ENCODE measurements at places on chromosomes 1 and 21.

- no peak for DNase-seq
Measured at GRCh38 chr1:53160924-53161378, 18.5 kb upstream of the SLC1A7 start.

- DNase-seq: no peak
Measured at GRCh38 chr1:33517596-33518250, 45.3 kb downstream of the ZSCAN20 start.

DNA sequence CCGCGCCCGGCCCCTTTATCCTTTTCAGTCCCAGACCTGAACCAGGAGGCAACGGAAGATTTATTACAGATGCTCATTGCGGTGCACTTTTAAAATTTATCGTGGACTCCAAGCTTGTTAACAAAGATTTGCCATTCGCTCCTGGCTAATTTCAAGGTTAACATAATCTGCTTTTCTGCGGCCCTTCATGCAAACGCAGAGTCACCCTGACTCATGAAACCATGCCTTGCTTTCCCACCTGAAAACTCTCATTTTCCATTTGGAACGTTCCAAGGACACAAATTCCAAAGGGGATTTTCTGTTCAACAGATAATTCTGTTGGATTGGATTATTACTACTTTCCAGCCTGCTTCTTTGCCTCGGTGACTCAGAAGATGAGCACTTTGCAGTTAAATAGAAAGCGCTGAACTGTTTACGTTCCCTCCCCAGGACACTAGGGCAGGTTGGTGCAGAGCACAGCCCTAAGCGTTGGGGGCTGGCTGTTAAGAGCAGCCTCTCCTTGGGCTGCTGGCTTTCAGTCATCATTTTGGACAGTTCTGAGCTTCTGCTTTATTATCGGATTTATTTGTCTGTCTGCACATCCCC, 51.1 kb downstream of the CD247 start:
- DNase-seq: no peak

DNA sequence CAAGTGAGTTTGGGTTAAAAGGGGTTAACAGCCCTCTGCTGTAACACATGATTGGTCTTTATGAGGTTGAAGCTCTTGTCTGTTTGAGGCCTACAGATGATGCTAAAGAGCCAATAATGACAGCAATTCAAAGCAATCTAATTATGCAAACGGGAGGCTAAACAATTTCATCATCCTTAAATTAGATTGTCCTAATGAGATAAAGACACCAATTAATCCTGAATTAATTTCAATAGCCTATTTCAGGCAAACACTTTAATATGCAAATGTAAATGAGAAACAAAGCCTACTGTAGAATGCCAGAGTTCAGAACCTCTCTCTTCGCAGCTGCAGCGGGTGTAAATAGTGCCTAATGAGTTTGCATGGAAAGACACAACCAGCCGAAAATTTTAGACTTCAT, 504.7 kb upstream of the PBX1 start:
- DNase-seq: no peak

GRCh38 chr1:119327094-119327449, 41.5 kb upstream of the HAO2 start:
- DNase-seq: no peak

DNA sequence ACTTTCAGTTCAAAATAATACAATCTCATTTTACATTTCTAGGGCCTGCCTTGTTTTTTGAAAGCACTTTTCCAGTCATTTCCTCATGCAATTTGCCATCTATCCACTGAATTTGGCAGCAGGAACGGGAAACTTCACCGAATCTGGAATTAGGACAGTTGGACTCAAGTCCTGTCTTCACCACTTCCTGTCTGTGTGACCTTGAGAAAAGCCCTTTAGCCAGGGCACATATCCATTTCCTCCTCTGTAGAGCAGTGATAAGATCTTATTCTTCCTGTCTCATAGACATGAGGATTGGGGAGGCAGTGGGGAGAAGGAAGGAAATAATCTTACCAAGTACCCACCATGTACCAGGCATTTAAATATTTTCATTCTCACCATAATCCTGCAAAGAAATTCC, 12.0 kb downstream of the VAV3 start:
- no peak for DNase-seq

- DNase-seq: no peak
Measured at GRCh38 chr1:212225871-212226302, 59.3 kb upstream of the PPP2R5A start.

GRCh38 chr1:119747451-119747850, 21.3 kb downstream of the HMGCS2 start:
- DNase-seq: no peak

DNA sequence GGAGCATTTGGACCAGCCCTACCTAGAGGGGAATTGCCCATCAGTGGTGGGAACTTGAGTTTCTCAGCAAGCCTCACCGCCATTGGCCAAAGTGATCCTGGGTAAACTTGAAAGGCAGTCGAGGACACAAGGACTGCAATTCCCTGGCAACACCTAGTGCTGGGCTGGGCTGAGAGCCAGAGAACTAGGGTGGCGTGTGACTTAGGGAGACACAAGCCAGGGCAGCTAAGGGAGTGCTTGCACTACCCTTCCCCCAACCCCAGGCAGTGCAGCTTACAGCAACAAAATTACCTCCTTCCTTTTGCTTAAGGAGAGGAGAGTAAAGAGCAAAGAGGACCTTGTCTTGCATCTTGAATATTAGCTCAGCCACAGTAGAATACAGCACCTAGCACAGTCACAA, 176.9 kb upstream of the PRMT6 start:
- DNase-seq: no peak

GRCh38 chr1:8545078-8545477, 227.2 kb downstream of the SLC45A1 start:
- DNase-seq: no peak

DNA sequence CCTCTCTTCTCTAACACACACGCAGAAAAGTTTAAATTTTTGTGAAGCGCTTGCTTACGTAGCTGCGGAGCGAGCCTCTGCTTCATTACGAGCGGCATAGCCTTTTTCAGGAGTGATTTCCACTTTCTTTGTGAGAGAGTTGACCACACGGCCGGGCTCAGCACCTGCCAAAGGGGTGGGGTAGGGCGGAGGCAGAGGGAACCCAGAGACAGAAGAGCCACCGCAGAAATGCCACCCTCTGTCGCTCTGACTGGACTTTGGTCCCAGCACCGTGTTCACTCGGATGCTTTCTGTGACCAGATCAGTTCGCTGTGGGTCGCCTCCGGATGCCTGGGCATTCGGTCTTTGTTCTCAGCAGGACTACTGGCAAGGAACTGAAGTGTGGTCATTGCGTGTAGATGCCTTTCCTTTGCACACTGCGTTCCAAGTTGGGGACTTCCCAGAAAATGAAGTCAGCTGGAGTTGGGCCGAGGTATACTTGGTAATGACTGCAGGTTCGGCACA, 883 bp downstream of the CHODL start:
- DNase-seq: no peak

GRCh38 chr1:151472856-151473731, 13.8 kb upstream of the POGZ start:
- peak; percentile 11 for DNase-seq

GRCh38 chr1:100597061-100597741, 59.3 kb downstream of the GPR88 start:
- DNase-seq: no peak

DNA sequence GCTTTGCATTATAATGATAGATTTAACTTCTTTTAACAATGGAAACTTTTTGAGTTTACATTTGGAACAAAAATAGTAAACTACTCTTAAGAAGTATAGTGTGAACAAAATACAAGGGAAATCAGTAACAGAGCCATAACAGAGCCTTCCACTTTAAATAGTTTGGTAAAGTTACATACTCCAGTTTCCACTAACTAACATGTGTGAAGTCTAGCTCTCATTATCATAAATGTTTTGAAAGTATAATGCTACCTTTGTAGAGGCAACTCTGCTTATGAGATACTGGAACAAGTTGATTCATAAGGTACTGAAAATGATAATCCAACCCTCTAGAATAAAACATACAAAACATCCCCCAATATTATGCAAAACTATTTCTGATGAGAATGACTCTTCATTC, 1155.1 kb upstream of the ADGRL2 start:
- no peak for DNase-seq

GRCh38 chr1:9593492-9594465, 5.1 kb downstream of the TMEM201 start:
- peak; percentile 22 for DNase-seq

GRCh38 chr1:40653851-40654537, 11.5 kb downstream of the RIMS3 start:
- no peak for DNase-seq

DNA sequence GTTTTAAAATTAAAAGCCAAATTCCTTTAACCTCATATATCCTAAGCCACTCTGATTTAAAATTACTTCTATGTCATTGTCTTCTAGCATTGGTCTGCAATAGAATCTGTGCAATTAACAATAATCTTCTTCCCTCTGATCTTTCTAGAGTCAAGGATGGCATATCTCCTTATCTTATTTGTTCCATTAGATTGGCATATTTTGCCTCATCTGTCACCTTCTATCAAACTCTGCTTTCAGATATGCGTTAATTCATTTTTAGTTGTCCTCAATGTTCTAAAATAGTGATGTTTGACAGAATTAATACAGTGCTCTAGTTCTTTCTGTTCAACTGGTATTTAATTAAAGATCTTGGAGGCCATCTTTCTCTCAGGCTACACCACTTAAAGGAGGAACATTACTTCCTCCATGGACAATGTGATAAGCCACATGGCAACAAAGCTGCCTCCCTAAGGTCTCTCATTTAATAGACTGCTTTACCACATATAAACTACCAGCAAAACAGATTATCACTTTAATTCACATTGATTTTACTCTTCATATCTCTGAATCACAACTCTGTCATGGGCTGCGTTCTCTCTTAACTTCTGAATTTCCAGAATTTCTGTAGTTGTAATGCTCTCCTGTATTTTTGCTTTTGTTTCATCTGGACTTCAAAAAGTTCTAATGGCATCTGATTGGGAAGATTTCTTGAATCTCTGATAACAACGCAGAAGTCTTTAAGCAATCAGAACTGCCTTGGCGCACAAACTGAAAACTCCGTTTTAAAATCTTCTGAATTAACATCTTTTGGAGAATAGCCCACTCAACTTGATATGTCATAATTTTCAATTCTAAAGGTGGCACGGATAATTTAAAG, 2.8 kb downstream of the NRIP1 start:
- no peak for DNase-seq

DNA sequence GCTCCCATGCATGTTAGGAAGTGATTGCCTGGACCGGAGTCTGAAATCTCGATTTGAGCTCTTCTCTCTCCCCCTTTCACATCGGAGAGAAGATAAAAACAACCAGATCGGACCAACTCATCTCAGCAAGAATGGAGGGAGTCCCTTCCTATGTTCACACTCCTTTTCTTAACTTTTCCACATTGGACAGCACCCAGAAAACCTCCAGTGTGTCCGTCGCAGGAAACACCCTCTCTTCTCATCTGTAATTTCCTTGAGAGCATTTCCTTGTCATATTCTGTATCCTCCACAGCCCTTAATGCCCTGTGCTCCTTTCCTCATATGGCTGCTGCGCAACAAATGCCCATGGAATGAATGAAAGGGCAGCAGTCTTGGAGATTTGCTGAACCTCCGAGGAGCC, 1.5 kb upstream of the TDRD10 start:
- DNase-seq: no peak

Measured in stimulated activated CD4-positive, alpha-beta T cell treated with anti-CD3 and anti-CD28 coated beads, Interleukin-2, amount 100 ng/mL, for 48 hours (primary cell).